ENCODE measurements at places on chromosomes 11 and 22. TPM values are rescaled to one million over a fixed set of nuclear protein-coding genes. Genes with fewer than 3 reads are reported as not detected.

- no peak overlapping the region for H3K27ac ChIP-seq
- DNase-seq: no peak
- no peak overlapping the region for H3K4me3 ChIP-seq
- no peaks in the 10 kb centered on the region for H3K4me1 ChIP-seq
Measured at GRCh38 chr11:31798057-31798553, 13.0 kb downstream of the PAX6 start.

DNA sequence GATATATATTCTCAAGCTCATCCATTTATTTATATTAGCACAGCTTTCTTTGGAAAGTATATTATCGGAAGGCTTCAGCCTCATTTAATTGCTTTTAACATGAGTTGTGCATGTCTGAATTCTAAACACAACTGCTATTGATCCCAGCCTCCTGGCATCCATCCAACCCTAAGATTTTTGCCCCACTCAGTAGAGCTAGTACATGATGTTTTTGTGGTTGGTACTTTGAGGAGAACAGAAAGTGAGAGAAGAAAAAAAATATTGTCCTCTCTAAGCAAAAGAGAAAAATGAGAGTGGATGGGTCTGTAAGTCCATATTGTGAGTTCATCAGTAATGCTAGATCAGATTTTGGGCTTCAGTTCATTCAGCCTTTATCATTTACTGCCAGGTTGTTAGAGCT is 198.7 kb downstream of the DDX10 start:
- no peak overlapping the region for H3K4me3 ChIP-seq
- H3K27me3 ChIP-seq: no peaks in the 10 kb centered on the region
- H3K36me3 ChIP-seq: no peaks in the 10 kb centered on the region
- H3K4me1 ChIP-seq: no peaks in the 10 kb centered on the region
- no peak overlapping the region for H3K27ac ChIP-seq

DNA sequence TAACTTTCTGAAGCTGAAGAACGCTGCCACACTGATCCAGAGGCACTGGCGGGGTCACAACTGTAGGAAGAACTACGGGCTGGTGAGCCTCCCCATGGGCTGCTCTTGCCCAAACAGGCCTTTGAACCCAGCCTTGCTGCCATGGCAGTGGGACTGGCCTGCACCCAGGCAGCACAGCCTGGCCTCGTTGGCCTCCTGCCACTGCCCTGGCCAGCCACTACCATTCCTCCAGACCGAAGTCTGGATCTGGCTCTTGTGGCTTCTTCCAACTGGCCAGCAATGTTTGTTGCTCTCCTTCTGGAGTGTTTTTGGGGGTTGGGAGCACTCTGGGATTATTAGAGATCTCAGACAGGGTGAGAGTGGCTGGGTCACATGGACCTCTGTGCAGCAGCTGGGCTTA is 51.0 kb downstream of the MYO7A start:
- no peaks in the 10 kb centered on the region for H3K36me3 ChIP-seq
- H3K27me3 ChIP-seq: no peaks in the 10 kb centered on the region
- peaks cover 22% of the 10 kb centered on the region for H3K4me1 ChIP-seq

- no peaks in the 10 kb centered on the region for H3K4me1 ChIP-seq
- DNase-seq: no peak
- H3K27me3 ChIP-seq: peaks cover 3% of the 10 kb centered on the region
- no peaks in the 10 kb centered on the region for H3K36me3 ChIP-seq
Measured at GRCh38 chr11:36123336-36124101, 165.7 kb downstream of the COMMD9 start.

WNT11 gene
- total RNA-seq: 0.66 TPM

DNA sequence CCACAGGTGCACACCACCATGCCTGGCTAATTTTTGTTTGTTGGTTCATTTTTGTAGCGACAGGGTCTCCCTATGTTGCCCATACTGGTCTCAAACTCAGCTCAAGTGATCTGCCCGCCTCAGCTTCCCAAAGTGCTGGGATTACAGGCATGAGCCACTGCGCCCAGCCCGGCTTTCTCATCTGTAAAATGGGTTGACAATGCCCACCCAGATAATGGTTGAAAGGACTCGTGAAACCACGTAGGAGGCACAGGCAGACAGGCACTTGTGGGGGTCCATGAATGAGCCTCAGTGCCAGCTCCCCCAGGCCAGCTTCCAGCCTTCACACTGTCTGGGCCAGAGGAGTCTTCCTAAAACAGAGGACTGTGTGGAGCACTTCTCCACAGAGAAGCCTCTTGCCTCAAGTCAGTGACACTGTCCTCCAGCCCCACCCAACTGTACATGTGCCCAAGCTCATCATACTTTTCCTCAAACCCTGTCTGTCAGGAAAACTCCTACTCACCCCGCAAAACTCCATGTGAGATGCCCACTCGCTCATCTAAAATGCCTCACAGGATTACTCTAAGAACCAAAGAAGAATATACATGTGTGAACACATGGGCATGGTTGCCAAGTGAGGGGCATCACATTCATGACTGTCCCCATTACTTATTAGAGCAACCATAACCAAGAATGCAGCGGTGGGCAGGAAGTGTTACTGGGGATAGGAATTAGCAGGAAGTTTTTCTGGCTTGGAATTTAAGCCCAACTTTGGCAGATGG is 32.1 kb upstream of the WNT7B start:
- no peak overlapping the region for H3K27ac ChIP-seq
- DNase-seq: no peak
- H3K4me1 ChIP-seq: peaks cover 43% of the 10 kb centered on the region
- no peaks in the 10 kb centered on the region for H3K36me3 ChIP-seq
- 0 out of 2 replicates have a peak, but pooled peaks cover 2% of the 10 kb centered on the region for H3K27me3 ChIP-seq

SLC6A5 gene
- not detected for total RNA-seq

- H3K36me3 ChIP-seq: no peaks in the 10 kb centered on the region
- no peak overlapping the region for H3K27ac ChIP-seq
- H3K4me1 ChIP-seq: no peaks in the 10 kb centered on the region
- DNase-seq: no peak
- no peaks in the 10 kb centered on the region for H3K27me3 ChIP-seq
- no peak overlapping the region for H3K4me3 ChIP-seq
Measured at GRCh38 chr11:91608677-91609076, 615.9 kb upstream of the FAT3 start.
